ENCODE measurements at places on chromosomes 2 and 18. TPM values are rescaled to one million over a fixed set of nuclear protein-coding genes. Genes with fewer than 3 reads are reported as not detected.

The TRPM8 gene
- total RNA-seq: 0.15 TPM

The FAM117B gene
- 1.6 TPM for total RNA-seq

The VPS54 gene
- total RNA-seq: 13.9 TPM

The CCDC102B gene
- total RNA-seq: 0.49 TPM

The NIFK gene
- 67.8 TPM for total RNA-seq

The NAGK gene
- 63.2 TPM for total RNA-seq

The ICOS gene
- not detected for total RNA-seq

The RUFY4 gene
- not detected for total RNA-seq

The FTCDNL1 gene
- 2.8 TPM for total RNA-seq

The BCL11A gene
- total RNA-seq: 0.02 TPM

The EMILIN1 gene
- 0.47 TPM for total RNA-seq

The REG3A gene
- not detected for total RNA-seq

The NRP2 gene
- 143 TPM for total RNA-seq

The AGAP1 gene
- total RNA-seq: 22.4 TPM

The IL36G gene
- not detected for total RNA-seq

The CD207 gene
- not detected for total RNA-seq

The ACSL3 gene
- 116 TPM for total RNA-seq

The ARHGAP25 gene
- 0.34 TPM for total RNA-seq

The TNFAIP6 gene
- 1.2 TPM for total RNA-seq
